Left renal pelvis (tissue), 4 donors: ENCODE measurements at places on chromosomes 7 and 10. TPM values are rescaled to one million over a fixed set of nuclear protein-coding genes. Genes with fewer than 3 reads are reported as not detected.
A peak's percentile ranks its signal among the peaks of the same experiment; 100 is the strongest.

HKDC1 gene
- 0.42 TPM for polyA plus RNA-seq

AGR2 gene
- polyA plus RNA-seq = 82.8 TPM

- DNase-seq = no peak
Measured at GRCh38 chr7:84705079-84705478, 481.8 kb downstream of the SEMA3D start.

GRCh38 chr10:13450069-13450468 is 78.7 kb downstream of the BEND7 start:
- no peak for DNase-seq

GRCh38 chr10:33684211-33684611 is 349.7 kb upstream of the NRP1 start:
- no peak for DNase-seq

DNA sequence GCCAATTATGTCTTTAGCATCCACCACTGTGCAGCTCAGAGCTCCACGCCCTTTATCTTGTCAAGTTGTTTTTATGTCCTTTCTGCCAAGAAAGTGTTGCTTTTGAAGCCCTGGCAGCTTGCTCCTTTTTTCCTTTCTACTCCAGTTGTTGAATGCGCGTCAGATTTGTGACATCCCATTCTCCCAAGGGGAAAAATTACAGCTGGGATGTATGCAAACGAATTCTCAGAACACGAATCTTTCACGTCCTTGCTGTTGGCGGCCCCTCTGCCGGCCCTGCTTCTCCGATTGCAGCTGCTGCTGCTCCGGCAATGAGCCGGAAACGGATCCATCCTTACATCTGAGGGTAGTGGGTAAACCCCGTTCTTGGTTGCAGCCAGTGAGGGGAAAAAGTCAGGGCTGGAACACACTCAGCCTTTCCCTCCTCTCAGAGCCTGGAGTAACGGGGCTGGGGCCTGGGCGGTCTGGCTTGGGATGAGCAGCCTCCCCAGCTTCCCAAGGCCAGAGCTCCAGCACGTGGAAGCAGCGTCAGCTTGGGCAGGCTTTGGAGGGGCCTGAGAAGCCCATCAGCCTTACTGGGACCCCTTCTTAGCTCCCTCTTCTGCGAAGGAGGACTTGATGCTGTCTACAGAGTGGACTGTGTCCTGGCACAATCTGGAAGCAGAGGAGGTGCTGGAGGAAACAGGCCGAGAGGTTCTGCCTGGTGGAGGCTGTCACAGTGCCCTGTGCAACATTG is 79.0 kb upstream of the CHST15 start:
- DNase-seq = no peak

DNA sequence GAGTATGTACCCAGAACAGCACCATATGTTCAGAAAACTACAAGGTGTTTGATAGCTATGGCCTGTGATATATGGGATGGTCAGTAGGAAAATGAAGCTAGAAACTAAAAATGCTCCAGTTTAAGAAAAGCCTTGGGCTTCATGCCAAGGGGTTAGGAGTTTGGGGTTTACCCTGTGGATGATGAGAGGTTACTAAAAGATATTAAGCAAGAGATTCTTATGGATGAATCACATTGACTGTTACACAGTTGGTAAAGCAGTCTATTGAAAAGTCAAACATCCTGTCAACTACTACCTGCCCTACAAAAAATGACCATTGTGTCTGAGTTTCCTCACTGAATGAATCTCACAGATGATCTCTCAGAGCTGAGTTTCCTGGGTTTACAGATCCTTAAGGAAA is 166.2 kb upstream of the INHBA start:
- no peak for DNase-seq

VSTM4 gene
- polyA plus RNA-seq = 15.7 TPM

DNA sequence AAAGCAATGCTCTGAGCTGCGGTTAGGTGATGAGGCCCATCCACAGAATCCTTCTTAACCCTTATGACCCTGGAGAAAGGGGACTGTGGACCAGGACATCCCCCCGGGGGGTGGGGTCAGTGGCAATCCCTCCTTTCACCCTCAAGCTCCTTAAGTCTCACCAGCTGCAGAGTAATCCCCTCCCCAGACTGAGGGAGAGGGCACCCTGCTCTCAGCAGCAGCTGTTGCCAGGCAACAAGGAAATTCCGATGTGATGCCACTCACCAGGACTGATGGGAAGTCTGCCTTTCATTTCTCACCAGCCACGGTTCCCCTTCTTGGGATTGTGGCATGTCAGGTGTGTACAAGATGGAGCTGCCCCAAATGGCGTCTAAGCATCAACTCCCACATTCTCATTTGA is 129.6 kb downstream of the DOCK1 start:
- DNase-seq = no peak

OR2A1 gene
- 1.0 TPM for polyA plus RNA-seq

ABCB4 gene
- polyA plus RNA-seq = 2.1 TPM

DNA sequence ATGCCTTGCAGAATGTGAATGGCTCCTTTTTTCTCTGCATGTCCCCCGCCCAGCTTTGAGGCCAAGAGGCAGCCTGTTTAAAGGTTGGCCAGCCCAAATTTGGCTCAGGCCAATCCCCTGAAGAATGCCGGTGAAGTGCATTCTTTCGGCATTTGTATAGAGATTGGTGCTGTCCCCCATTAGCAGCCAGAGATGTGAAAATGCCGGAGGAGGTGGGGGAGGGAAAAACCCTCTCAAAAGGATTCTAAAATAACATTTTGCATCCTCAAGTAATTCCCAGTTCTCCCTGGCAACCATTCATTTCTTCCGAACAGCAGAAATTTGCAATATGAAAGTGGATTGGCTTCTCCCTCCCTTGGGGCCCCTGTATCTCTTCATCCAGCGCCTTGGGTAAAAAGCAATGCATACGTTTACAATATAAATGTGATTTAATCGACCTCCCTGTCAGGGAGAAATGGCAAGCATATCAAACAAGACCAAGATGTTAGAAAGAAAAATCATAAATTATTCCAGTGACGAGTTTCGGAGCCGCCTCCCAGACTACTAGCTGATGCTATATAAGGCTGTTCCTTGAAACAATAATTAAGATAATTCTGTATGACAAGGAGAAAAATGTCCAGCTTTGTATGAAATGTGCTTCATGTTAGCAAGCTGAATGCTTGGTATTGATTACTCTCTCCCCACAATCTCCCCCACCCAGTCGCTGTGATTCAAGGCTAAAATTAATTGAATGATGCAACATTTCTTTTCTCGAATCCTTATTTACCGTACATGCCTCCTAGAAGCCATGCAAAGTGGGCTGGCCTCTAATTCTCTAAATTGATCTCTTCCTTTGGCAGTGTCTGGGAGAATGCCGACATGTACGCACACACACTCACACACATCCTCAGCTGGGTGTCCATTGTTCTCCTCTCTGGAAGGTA is 323.7 kb downstream of the RPS24 start:
- DNase-seq = no peak

CCDC136 gene
- polyA plus RNA-seq = 13.9 TPM

DNA sequence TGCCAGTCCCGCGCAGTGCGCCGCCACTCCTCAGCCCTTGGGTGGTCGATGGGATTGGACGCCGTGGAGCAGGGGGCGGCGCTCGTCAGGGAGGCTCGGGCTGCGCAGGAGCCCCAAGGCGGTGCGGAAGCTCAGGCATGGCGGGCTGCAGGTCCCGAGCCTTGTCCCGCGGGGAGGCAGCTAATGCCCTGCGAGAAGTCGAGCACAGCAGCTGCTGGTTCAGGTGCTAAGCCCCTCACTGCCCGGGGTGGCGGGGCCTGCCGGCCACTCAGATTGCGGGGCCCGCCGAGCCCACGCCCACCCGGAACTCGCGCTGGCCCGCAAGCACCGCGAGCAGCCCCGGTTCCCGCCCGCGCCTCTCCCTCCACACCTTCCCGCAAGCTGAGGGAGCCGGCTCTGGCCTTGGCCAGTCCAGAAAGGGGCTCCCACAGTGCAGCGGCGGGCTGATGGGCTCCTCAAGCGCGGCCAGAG is 14.4 kb upstream of the WASL start:
- no peak for DNase-seq

PRRT4 gene
- 0.90 TPM for polyA plus RNA-seq

DNA sequence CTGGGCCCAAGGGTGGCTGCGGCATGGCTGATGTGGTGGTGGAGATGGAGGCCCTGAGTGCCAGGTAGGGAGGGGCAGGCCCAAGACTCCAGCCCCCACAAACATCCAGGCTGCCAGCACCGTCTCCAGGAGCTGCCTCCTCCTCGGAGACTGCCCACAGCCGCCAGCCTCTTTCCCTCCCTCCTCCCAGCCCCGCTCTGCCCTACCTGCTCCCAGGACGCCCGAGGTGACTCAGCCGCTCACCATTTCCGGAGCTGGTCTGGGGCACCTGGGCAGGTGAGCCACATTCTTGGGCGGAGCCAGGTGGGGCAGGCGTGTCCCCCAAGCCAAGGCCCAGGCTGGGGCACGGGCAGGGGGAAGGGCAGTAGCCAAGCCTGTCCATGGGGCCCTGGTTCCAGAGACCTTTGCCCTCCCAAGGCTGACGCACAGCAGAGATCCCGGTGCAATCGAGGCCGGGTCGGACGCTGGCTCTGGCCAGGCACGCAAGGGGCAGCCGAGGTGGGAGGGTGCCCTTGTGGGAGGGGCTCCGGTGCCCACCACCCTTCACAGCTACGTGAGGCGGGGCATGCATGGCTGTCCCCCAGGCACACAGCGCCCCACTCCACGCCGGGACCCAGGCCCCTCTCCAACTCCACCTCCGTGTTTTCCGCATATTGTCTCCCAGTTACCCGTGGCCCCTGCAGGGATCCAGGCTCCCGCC is 8.8 kb downstream of the ADAP1 start:
- DNase-seq = peak; percentile 59

HOXA10 gene
- polyA plus RNA-seq = 161 TPM

DNA sequence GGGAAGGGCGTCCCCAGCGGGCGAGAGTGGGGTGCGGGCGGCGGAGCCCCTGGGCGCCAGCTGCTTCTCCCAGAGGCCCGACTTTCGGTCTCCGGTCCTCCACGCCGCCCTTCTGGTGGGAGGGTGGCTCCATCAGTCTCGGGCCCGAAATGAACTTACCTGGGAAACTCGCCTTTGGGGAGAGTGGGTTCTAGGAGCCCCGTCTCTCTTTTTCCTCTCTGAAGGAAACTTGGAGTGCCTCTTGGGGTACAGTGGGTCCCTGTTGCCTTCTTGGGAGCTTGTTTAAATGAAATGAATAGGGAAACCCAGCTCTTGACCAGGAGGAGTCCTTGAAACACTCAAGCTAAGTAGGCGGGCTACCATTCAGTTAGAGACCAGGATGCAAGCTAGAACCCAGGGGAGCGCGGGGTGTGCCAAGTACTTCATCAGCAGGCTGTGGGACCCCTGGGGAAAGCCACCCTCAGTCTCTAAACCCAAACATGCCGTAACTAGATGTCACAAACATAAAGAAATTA is 1.3 kb downstream of the SLC26A4 start:
- DNase-seq = no peak

- no peak for DNase-seq
Measured at GRCh38 chr10:10138685-10139084, 879.0 kb upstream of the CELF2 start.

DNA sequence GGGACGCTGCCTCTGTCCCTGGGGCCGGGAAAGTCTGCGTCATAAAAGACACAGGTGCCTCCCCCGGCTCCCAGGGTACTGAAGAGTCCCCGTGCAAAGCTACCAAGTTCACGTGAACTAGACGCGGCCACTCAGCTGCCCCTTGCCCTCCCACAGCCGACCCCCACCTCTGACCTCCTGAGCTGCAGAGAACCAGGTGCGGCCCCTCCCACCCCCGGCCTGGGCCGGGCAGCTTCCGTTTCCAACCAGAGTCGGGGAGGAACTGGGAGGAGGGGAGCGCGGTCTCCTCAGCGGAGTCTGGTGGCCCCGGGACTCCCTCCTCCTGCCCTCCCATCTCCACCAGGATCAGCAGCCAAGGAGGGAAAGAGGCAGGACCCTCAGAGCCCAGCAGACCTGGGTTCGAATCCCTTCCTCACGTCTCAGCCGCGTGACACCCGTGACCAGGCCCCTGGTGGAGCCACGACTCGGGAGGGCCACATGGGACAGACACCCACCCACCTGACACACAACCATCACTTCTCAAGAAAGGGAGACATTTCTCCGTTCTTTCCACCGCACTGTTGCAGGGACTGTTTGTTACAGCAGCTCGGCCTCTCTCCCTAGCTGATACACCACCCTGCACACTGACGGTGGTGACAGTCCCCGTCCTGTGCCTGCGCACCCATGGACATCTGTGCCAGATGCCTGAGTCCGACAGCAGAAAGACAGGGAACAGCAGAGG is 37.4 kb upstream of the PDGFA start:
- DNase-seq = no peak

EGFR gene
- 19.4 TPM for polyA plus RNA-seq

- DNase-seq = no peak
Measured at GRCh38 chr10:82943142-82943541, 1068.1 kb downstream of the NRG3 start.

CDC14C gene
- not detected for polyA plus RNA-seq

DNA sequence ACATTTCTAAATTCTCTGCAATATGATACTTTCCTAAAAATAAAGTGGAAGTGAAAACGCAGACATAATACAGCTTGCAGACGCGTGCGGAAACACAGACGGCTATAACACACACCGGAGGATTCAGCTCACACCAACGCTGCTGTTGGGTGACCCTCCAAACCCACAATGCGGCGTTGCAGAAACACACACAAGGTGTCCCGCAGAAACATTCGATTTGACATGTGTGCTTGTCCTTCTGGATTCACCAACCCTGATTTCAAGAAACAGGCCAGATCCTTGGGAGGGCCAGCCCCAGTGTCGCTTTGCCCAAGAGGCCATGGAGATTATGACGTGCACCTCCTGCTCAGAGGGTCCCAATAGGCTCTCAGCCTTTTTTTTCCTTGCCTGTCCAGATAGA is 136.7 kb upstream of the TCERG1L start:
- DNase-seq = no peak

DNA sequence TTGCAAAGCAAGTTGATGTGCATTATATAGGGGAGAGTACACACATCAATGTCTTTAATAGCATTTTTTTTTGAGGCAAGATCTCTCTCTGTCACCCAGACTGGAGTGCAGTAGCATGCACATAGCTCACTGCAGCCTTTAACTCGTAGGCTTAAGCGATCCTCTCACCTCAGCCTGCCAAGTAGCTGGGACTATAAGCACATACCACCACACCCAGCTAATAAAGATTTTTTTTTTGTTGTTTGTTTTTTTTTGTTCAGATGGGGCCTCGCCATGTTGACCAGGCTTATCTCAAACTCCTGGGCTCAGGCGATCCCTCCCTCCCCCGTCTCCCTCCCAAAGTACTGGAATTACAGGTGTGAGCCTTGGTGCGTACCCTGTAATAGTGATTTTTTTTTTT is 1.5 kb downstream of the UMAD1 start:
- DNase-seq = no peak

DNA sequence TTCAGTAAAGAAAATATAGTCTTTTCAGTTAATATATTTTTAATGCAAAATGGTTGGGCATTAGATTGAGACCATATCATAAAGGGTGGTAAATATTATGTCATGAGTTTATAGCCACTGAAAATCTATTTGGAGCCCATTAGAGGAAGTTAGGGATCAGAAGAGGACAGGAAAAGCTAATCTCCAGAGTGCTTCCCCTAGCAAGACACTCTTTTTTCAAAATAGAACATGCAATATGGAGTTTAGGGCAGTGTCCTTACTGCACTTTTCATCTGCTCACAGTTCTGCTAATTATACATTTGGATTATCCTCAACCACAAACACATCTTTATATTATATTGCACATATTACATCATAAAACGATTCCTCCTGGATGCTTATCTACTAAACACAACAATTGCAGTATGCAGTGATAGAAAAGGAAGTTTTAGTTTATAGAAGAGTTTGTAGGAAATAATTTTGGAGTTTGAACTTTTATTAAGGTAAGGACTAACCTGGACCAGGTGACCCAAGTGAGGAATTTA is 159.8 kb downstream of the PHF14 start:
- no peak for DNase-seq
